ENCODE measurements at places on chromosomes 16 and 17.
A peak's percentile ranks its signal among the peaks of the same experiment; 100 is the strongest.

DNA sequence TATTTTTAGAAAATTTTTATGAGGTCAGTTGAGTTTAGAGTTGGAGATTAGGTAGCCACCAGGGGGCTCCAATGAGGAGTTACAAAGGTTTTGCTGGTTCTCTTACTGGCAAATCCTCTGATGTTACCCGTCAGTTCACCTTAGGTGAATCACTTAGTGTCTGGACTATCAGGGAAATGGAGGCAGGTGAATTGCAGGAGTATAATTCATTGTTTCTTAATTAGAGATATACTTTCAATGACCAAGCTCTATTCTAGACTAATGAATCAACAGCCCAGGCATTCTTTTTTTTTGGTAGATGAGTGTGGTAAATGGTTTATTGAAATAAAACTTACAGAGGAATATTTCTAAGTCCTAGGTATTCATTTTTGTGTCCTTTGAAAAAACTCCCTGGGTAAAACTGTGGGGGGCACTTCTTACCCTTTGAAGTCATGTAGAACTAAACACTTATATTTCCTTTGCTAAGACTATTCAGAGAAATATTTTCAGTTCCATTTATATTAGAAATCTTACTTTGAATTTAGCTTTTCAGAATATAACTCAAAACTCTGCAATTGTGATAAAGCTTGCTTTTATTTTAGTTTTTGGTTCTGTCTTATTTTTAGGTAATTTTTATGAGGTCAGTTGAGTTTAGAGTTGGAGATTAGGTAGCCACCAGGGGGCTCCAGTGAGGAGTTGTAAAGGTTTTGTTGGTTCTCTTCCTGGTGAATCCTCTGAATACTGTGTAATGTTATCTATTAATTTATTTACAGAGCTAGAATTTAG is 17.7 kb downstream of the PSMD11 start:
- peak; percentile 81 for DNase-seq

GRCh38 chr17:44000141-44000860 is 4.1 kb upstream of the NAGS start:
- no peak for DNase-seq

GRCh38 chr17:76092526-76093413 is 10.8 kb downstream of the EXOC7 start:
- DNase-seq: no peak

GRCh38 chr17:72838068-72838467 is 254.4 kb downstream of the SLC39A11 start:
- no peak for DNase-seq

GRCh38 chr16:66538910-66539309 is 11.0 kb downstream of the TK2 start:
- no peak for DNase-seq

All from activated CD4-positive, alpha-beta T cell treated with anti-CD3 and anti-CD28 coated beads for 48 hours (primary cell).